Stimulated activated naive B cell treated with anti-CD40 and anti-IgM and Interleukin-4, amounts not matched to agents 10 μg/mL and 1 μg/mL and 100 μg/mL, for 72 hours (primary cell): ENCODE measurements at places on chromosomes 1 and 21.

GRCh38 chr1:5423109-5423508 lies 569.1 kb downstream of the NPHP4 start:
- no peak for DNase-seq

GRCh38 chr1:15282810-15283474 lies 35.9 kb downstream of the FHAD1 start:
- DNase-seq, result no peak

GRCh38 chr1:110787328-110788071 lies 85.4 kb upstream of the CD53 start:
- peak; percentile 49 for DNase-seq

DNA sequence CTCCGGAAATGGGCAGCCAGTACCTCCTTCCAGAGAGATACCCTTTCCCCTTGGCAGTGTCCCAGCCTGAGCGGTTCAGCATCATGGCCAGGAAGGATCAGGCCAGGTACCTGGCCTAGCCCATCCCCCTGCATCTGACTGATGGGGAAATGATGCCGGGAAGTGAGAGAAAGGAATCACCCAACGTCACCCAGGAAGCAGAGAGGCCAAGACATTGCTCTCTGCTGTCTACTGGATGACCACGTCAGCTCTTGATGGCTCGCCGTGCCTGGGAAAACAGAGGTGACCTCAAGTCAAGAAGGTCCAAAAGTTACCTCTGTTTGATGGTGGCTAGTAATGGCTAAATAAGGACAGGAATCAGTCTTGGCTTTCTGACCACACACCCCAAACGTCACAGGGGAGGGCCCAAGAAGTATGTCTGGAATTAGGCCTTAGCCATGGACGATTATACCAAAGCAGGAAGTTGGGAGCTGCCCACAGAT lies 79.0 kb downstream of the MRPL37 start:
- no peak for DNase-seq

DNA sequence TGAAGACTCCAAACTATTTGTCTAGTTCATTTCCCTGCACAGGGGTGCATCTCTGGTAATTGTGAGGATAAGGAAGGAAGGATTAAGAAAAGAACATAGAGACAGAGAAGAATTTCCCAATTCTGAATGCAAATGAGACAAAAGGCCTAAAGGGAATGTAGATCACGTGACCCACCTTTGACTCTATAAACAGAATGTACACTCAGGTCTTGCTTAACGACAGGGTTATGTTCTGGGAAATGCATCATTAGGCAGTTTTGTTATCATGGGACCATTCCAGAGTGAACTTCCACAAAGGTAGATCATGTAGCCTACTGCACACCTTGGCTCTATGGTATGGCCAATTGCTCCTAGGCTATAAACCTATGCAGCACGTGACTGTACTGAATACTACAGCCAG lies 252.3 kb upstream of the ZP4 start:
- DNase-seq, result no peak

- DNase-seq, result no peak
Measured at GRCh38 chr1:55824251-55824640, 609.1 kb upstream of the USP24 start.

- no peak for DNase-seq
Measured at GRCh38 chr1:213277036-213277435, 226.0 kb downstream of the RPS6KC1 start.

DNA sequence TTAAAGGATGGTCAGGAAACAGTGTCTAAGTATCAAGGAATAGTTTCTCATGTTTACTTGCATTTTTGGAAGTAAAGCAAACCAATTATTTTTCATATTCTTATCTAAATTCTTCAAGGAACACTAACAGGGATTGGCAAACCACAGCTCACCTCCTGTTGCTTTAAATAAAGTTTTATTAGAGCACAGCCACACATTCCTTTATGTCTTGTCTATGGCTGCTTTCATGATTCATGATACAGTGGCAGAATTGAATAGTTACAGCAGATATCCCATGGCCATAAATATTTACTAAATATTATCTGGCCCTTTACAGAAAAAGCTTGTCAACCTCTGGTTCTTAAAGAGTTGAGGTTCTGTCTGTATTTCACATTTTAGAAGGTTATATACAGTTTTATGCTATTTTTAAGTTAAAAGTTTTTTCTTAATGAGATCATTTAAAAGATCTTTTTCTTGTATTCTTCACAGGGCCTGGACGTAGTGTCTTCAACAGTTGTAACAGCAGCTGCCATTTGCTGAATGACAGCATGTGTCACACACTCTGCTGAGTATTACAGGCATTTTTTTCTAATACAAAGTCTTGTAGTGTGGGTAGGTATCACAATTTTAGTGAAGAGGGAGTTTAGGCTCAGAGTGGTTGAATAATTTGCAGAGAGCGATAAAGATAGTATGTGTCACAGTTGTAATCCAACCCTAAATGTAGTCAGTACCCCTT lies 2.6 kb downstream of the ZNF691 start:
- DNase-seq, result no peak

DNA sequence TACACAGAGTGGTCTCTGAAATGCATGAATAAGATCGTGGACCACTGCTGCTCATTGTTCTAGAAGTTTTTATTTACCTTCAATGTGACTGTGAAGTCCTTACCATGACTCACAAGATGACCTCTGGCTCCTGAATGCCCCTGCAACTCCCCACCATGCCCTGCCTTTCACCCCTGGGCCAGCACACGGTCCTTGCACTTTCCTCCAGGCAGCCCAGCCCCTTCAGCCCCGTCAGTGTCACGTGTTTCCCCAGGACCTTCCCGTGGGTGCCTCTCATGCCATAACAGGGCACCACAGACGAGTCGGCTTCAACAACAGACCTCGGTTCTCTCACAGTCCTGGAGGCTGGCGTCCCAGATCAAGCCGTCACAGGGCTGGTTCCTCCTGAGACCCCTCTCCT lies 62.1 kb downstream of the B3GALT5 start:
- no peak for DNase-seq

GRCh38 chr1:204320382-204320804 lies 39.3 kb downstream of the PLEKHA6 start:
- no peak for DNase-seq

- no peak for DNase-seq
Measured at GRCh38 chr1:8374812-8375211, 56.9 kb downstream of the SLC45A1 start.

DNA sequence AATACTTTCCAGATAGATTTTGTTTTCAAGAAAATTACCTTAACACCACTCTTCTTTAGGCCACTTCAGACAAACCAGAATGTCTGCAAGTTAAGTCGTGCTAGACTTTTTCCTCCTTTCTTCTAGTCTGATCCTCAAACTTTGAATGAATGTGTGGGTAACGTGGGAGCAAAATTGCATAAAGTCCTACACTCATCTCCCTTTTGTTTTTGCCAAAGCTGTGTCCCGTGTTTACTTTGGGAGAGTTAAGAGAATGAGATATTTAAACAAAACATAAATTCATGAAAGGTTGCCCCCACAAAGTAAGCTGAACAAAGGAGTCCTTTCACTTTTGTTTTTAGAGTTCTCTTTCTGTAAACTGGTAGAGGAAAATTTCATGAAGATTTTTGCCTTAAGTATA lies 16.9 kb upstream of the VAMP3 start:
- DNase-seq, result no peak

DNA sequence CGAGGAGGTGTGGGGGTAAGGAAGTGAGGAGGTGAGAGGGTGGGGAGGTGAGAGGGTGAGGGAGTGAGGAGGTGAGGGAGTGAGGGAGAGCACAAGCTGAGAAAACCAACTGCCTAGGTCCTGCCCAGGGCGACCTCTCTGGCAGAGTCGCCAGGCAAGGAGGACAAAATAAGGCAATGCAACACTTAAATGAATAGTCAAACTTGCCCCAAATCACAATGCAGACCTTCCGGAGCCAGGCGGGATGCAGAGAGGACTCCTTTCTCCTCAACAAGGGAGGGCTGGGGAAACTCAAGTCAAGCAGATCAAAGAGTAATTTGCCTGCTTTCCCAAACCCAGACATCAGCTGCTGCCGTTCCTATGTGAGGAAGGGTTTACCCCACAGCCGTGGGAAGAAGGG lies 86.0 kb downstream of the CCDC185 start:
- DNase-seq, result no peak
